ENCODE measurements at places on chromosomes 3 and 15.

GRCh38 chr15:80727196-80727595 lies 32.1 kb downstream of the ABHD17C start:
- no peak for DNase-seq

GRCh38 chr3:41138146-41138545 lies 61.2 kb upstream of the CTNNB1 start:
- DNase-seq: no peak

GRCh38 chr15:85750319-85751290 lies 44.1 kb downstream of the KLHL25 start:
- DNase-seq: no peak

GRCh38 chr3:134606033-134607025 lies 44.5 kb downstream of the KY start:
- no peak for DNase-seq

DNA sequence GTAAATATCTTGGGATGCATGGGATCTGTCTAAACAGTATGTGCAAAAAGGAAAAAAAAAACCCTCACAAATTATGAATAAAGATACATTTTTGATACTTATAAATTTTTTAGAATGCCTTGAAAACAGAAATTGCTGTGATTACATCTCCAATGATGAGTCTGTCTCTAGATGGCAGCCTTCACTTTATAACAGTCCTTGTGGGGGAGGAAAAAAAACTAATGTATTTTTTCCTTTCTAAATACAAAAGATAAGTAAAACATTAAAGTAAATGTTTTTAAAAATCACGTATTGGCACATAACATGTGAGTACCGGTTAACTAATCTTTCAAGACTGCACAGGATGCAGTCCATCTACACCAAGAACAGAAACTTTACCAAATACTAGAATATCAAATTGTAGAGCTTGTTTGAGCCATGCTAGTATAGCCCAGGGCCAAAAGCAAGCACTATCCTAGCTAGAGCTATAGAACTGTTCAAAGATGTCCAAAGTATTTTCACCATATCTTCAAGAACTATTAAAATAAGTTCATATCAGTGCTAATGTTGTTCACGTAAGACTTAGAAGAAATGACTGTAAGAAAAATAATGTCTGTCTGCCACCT lies 206.4 kb downstream of the STAG1 start:
- no peak for DNase-seq

Measured in NCI-H1092 treated with DMSO at 0.1 percent for 48 hours (cell line).